Fibroblast of villous mesenchyme (primary cell): ENCODE measurements at places on chromosomes 16 and 17. TPM values are rescaled to one million over a fixed set of nuclear protein-coding genes. Genes with fewer than 3 reads are reported as not detected.

Gene TMEM92
- under 0.01 TPM in 1 of 2 replicates, not detected in the other for total RNA-seq

Gene TBX6
- total RNA-seq: 0.32 and 0.43 TPM in 2 replicates

Gene MTHFSD
- 11.6 and 14.7 TPM in 2 replicates for total RNA-seq

Gene WDR81
- 26.8 and 34.5 TPM in 2 replicates for total RNA-seq

Gene RHOT2
- 44.0 and 53.1 TPM in 2 replicates for total RNA-seq

Gene PIGL
- 14.7 and 19.6 TPM in 2 replicates for total RNA-seq

Gene TMC7
- total RNA-seq: under 0.01 and 0.32 TPM in 2 replicates

Gene LLGL2
- total RNA-seq: 0.32 and 2.2 TPM in 2 replicates

Gene ITGAD
- total RNA-seq: not detected in 2 replicates

Gene CHST4
- not detected in 2 replicates for total RNA-seq

Gene GGT6
- not detected in 2 replicates for total RNA-seq

Gene ZNF287
- total RNA-seq: 3.9 and 5.2 TPM in 2 replicates

Gene TBC1D3G
- total RNA-seq: not detected in 2 replicates

Gene CETP
- not detected in 2 replicates for total RNA-seq

Gene DUSP14
- 65.7 and 91.5 TPM in 2 replicates for total RNA-seq

Gene RAB26
- 0.97 and 1.3 TPM in 2 replicates for total RNA-seq

Gene SLC35G6
- total RNA-seq: not detected in 2 replicates

Gene RGS9
- 2.2 and 2.6 TPM in 2 replicates for total RNA-seq

Gene TNFRSF13B
- not detected in 2 replicates for total RNA-seq

Gene KDM8
- total RNA-seq: 3.2 and 3.9 TPM in 2 replicates

Gene SLC26A11
- total RNA-seq: 12.5 and 17.4 TPM in 2 replicates

Gene NPB
- 0.43 and 0.64 TPM in 2 replicates for total RNA-seq

Gene SPATA32
- under 0.01 TPM in 1 of 2 replicates, not detected in the other for total RNA-seq

Gene NPW
- total RNA-seq: 0.32 and 1.3 TPM in 2 replicates

Gene HSD17B2
- 8.7 and 9.5 TPM in 2 replicates for total RNA-seq

Gene TSPOAP1
- total RNA-seq: 0.86 and 2.3 TPM in 2 replicates

Gene ALG1
- total RNA-seq: 39.9 and 41.9 TPM in 2 replicates

Gene PDILT
- total RNA-seq: not detected in 2 replicates

Gene EVPLL
- total RNA-seq: not detected in 2 replicates

Gene CLEC19A
- not detected in 2 replicates for total RNA-seq

Gene FBXL16
- total RNA-seq: under 0.01 TPM in 2 replicates

Gene BTBD17
- not detected in 2 replicates for total RNA-seq

Gene HLF
- total RNA-seq: not detected in 2 replicates

Gene MARF1
- total RNA-seq: 14.5 and 14.7 TPM in 2 replicates

Gene C16orf86
- 1.3 and 3.9 TPM in 2 replicates for total RNA-seq

Gene FOXN1
- not detected in 2 replicates for total RNA-seq

Gene SMPD3
- total RNA-seq: under 0.01 and 0.86 TPM in 2 replicates

Gene SGCA
- 0.32 TPM in 1 of 2 replicates, not detected in the other for total RNA-seq

Gene PPY
- total RNA-seq: not detected in 2 replicates

Gene CLDN6
- not detected in 2 replicates for total RNA-seq

Gene FDXR
- 19.6 and 20.7 TPM in 2 replicates for total RNA-seq
